ENCODE measurements at places on chromosomes 11 and 22.

DNA sequence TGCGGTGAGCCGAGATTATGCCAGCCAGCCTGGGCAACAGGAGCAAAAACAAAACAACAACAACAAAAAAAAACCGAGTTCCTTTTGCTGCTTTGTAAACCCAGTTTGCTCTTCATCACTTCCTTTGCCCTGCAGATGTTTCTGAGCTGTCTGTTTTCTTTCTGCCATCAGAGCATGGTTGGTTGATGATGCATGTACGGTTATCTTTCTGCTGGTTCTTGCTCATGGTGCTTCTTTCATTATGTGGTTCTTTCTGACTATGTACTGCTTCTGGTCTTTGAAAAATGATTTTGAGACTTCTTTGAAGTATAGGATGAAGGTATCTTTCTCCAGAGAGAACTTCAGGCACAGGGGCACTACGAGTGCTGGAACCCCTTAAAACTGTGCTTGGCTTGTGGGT lies 13.2 kb downstream of the TANGO2 start:
- no peak for DNase-seq

GRCh38 chr11:132920451-132921096 lies 611.7 kb downstream of the OPCML start:
- DNase-seq, result no peak

GRCh38 chr22:37226087-37226486 lies 13.8 kb upstream of the SSTR3 start:
- DNase-seq, result no peak

- no peak for DNase-seq
Observed at GRCh38 chr11:110305169-110306018, 9.0 kb upstream of the RDX start.

DNA sequence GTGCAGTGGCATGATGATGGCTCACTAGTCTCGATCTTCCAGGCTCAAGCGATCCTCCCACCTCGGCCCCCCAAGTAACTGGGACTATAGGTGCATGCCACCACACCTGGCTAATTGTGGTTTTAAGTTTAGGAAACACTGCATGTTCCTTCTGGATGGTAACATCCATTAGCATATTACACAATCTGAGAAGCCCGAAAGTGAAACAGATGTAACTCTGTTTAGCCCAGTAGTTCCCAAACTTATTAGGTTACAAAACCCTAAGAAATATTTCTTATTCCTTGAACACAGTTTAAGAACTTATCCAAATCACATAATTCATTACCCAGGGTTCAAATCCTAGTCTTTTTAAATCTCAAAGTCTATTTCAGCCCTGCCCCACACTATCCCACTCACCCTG lies 28.3 kb downstream of the POLDIP3 start:
- DNase-seq, result no peak
